Mucosa of descending colon (tissue), 3 donors: ENCODE measurements at places on chromosomes 16 and 17. TPM values are rescaled to one million over a fixed set of nuclear protein-coding genes. Genes with fewer than 3 reads are reported as not detected.

KRTAP3-1 gene
- not detected for total RNA-seq

RMI2 gene
- 2.1 TPM for total RNA-seq

WNT9B gene
- not detected for total RNA-seq

KCTD19 gene
- total RNA-seq: 0.05 TPM

TVP23B gene
- 34.4 TPM for total RNA-seq

GRCh38 chr17:21549107-21549687 lies 143.1 kb upstream of the KCNJ18 start:
- no peak for DNase-seq

- DNase-seq: no peak
Measured at GRCh38 chr17:33073416-33073815, 81.8 kb downstream of the SPACA3 start.

GRCh38 chr16:2838928-2839327 lies 8.8 kb downstream of the ZG16B start:
- DNase-seq: no peak

DNA sequence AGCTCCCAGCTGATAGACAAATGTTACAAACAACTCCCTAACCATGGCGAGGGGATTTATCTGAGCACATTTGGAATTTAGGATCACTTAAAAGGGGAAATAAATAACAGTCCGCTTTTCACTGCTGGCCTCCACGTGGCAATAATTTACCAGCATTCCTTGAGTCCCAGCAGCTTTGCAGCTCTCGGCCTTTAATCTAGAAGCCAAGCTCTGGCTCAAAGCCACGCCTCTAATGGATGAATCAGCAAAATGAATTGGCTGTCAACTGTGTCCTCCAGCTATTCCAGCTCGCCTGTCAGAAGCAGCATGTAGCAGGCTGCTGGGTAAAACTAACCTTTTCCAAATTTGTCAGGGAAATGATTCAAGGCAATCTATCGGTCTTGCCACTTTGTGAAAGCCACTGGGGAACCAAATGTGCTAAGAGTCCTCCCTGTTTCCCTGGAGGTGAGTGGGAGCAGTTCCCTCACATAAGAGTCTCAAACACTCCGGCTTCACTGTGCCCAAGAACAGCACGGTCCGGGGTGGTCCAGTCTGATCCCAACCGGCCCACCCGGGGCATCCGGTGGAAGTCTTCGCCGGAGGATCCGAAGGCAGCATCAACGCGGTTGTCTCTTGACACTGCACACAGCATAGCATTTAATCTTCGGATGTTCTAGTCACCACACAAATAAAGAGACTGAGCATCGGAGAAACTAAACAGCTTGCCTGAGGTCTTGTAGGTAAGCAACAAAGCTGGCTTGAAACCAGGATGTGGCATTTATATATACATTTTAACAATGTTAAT lies 143.3 kb downstream of the PARN start:
- no peak for DNase-seq

DNA sequence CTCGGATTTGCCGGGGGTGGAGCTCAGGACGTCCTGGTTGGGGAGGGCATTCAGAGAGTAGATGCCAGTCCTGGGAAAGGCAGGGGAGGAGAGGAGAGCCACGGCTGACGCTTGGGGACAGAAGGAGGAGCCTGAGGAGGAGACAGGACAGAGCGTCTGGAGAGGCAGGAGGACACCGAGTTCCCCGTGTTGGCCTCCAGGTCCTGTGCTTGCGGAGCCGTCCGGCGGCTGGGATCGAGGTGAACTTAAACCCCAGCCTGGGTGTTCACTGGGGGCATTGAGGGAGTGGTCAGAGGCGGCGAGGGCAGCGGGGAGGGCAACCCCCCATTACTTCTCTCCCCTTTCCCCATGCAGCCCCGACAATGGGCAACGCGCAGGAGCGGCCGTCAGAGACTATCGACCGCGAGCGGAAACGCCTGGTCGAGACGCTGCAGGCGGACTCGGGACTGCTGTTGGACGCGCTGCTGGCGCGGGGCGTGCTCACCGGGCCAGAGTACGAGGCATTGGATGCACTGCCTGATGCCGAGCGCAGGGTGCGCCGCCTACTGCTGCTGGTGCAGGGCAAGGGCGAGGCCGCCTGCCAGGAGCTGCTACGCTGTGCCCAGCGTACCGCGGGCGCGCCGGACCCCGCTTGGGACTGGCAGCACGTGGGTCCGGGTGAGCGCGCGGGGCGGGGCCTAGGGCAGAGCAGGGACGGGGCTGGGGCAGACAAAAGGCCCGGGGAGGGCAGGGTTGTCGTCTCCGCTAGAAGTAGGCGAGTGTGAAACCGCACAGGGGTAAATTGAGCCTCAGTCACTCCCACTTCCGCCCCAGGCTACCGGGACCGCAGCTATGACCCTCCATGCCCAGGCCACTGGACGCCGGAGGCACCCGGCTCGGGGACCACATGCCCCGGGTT lies 3.7 kb downstream of the NOL3 start:
- DNase-seq: peak; percentile 95

DNA sequence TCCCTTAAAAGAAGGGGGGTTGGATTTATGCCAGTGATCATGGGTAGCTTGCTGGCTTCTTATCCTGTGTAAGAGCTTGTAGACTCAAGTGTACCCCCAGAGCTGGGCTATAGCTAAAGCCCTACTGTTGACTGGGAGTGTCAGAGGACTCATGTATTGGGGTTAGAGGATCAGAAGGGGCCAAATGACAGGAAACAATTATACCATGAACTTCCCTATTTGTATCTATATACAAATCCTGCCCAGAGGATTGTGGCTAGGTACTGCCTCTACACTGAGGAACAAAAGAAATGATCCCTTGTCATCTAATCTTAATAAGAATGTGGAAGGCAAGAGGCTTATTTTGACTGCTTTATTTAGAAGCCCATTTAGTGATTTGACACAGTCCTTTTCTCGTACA lies 14.3 kb downstream of the ZP2 start:
- no peak for DNase-seq

DNA sequence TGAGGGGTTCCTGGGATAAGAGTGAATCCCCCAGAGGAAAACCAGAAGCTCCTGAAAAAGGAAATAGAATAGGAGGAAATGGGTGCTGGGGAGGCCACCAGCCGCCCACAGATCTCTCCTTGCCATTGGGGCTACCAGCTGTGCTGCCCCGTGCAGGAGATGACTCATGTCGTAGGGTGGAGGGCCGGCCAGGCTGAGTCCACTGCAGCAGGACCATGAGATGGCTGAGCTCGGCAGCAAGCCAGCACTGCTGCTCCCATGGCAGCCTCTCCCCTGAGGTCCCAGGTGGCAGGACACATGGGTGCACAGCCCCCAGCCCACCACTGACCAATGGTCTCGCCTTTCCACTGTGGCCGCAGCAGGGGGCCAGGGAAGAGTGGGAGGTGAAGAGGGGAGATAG lies 95.5 kb downstream of the GNAO1 start:
- no peak for DNase-seq

GRCh38 chr16:83689385-83689831 lies 118.4 kb upstream of the HSBP1 start:
- DNase-seq: no peak

DNA sequence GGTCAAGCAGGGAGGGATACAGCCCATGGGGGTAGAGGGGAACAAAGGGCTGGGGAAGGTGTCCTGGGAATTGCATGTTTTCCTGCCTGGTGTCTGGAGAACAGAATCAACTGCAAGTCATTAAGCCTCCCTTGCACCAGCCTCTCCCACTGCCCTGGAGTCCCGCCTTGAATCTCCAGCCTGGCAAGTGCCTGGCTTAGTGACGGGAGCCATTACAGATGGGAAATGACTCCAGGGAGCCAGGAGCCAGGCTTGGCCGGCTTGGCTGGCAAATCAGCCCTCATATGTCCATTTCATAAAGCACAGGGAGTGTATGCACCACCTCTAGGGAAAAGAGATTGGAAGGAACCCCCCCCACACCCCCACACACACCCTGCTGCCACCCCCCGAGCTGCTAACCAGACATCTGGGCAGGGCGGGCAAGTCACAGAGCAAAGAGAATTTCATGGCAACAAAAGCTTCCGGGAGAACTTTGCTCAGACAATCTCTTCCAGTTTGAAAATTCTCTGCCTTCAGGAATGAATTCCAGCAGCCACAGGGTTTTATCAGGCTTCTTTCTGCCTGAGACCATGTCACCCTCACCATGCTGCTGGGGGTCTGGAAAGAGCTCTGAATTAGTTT lies 127.7 kb downstream of the NTN1 start:
- DNase-seq: peak; percentile 43

DNA sequence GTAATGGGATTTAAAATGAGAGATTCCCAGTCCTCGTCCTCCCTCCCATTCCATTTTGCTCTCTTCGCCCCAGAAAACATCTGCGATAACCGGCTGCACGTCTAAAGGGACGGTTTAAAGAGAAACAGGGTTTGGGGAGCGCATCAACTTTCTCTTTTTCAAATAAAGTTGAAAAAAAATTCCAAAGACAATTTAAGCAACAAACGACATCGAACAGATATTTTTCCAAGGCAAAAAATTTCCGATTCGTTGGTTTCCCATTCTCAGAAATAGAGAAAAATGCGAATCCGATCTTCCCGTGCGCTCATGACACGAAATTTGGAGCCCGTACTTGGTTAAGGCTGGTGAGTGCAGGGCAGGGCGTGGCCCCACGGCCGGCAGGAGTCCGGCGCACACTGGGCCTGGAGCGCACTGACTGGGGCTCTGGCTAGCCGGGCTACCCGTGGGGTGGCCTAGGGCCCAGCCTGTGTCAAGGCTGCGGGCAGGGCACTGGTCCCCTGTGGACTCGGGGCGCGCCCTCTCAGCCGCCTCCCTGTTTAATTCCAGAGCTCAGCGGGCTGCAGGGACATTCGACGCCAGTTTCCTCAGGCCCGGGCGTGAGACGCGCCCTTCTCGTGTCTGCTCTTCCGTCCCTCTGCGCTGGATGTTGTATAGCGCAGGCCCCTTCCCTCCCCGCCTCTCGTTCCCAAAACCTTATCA lies 17.9 kb upstream of the ZFHX3 start:
- peak; percentile 70 for DNase-seq

- no peak for DNase-seq
Measured at GRCh38 chr16:2614761-2615191, 67.5 kb upstream of the KCTD5 start.
